ENCODE measurements at places on chromosomes 4 and X.

- no peak for DNase-seq
These were observed 64.4 kb downstream of the SEPSECS start for GRCh38 chr4:25095837-25096236.

DNA sequence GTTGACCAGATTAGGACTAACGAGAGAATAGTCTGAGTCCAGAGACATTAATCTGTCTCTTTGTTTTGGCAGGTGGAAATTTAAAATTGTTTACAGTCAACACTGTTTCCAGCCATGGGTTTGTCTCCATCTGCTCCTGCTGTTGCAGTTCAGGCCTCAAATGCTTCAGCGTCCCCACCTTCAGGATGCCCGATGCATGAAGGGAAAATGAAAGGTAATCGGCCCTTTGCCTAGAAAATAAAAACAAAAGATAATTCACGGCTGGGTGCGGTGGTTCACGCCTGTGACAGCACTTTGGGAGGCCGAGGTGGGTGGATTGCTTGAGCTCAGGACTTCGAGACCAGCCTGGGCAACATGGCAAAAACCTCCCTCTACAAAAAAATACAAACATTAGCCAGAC, 815 bp downstream of the HCCS start:
- no peak for DNase-seq

DNA sequence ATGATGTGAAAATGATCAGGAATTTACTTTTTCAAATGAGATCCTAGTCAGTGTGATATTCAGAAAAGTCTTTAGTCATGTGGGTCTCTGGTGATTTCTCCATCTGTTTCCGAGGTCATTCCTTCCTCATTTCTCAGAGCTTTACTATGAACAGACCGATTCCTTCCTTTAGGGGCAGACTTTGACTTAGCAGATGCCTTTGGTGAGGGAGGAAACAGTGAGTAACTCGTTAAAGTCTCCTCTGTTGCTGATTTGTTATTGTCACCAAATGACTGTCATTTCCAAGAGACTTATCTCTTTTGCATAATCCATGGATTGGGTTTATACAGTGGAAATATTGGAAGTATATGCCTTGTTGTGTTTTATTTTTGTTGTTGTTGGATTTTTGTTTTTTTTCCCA, 76.2 kb upstream of the CD99 start:
- DNase-seq: no peak

DNA sequence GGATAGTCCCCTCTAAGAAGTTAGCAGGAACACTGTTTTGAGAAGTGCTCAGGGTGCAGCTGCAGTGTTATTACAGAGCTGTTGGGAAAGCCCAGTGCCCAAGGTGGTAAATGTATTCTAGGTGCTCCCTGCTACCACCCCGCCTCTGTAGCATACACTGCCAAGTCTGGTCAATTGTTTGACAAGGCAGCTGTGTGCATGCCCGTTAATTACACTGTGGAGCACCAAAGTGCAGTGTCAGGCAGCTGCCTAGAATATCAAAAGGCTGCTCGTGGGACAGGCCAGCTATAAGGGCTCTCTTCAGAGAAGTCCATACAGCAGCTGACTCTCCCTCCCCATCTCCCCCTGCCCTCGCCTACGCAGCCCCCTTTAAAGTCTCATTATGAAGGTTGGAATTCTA, 99.9 kb upstream of the KLHL13 start:
- DNase-seq: peak; percentile 83

DNA sequence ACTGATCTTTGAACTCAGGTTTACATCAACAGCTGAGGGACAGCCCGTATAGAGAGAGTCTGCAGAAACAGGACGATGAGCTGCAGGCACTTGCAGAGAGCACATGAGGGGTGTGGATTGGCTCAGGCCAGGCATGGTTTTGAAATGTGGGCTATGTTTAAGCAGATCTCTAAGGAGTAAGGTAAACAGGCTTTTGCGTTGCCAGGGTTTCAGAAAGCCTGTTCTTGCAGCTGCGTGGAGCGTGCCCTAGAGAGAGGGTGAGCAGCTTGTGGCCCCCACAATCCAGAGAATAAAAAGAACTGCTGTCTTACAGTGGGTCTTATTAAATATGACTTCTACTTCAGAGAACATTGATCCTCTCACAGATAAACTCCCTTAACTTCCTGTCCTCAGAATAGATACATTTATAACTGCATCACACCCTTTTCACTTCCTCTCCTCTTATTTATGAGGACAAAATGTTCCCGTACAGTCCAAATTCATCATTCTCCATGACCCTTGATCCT, 64.1 kb downstream of the TMA16 start:
- DNase-seq: no peak

GRCh38 chr4:174919886-174920423, 1.8 kb downstream of the ADAM29 start:
- no peak for DNase-seq

DNA sequence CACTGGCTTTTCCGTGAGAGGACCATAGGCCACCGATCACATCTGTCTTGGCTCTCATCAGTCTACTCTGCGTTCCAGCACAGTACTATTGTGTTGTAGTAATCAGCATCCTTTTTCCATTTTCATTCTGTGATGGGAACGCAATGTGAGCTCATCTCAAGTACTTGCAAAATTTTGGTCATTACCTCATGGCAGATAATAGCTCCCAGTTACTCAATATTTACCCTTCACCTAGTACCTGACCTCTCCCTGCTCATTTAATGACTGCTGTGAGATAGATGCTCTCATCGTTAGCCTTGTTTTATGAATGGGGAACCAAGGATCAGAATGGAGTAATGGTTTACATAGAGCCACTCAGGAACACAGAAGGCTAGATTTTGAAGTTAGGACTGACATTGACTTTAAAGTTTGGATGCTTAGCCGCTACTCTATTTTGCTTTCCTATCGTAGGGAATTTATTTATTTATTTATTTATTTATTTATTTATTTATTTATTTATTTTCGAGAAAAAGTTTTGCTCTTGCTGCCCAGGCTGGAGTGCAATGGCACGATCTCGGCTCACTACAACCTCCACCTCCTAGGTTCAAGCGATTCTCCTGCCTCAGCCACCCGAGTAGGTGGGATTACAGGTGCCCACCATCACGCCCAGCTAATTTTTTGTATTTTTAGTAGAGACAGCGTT, 6.5 kb upstream of the GPR101 start:
- DNase-seq: no peak

- no peak for DNase-seq
These were observed 107.0 kb downstream of the SLC4A4 start for GRCh38 chr4:71445811-71446210.

DNA sequence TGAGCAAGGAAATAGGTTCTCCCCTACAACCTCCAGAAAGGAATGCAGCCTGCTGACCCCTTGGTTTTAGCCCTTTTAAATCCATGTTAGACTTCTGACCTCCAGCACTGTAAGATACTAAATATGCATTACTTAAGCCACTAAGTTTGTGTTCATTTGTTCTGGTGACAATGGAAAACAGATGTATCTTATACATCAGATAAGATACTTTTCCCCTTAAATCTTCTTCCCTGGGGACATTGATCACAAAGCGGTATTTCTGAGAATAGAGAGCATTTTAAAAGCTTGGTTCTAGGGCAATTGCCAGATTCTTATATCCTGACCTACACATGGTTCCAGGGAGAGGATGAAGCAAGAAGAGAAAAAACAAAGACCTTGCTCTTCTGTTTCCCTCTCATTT, 6.5 kb upstream of the TMEM184C start:
- DNase-seq: no peak

- no peak for DNase-seq
These were observed 316.2 kb downstream of the UNC5C start for GRCh38 chr4:95232358-95233156.

DNA sequence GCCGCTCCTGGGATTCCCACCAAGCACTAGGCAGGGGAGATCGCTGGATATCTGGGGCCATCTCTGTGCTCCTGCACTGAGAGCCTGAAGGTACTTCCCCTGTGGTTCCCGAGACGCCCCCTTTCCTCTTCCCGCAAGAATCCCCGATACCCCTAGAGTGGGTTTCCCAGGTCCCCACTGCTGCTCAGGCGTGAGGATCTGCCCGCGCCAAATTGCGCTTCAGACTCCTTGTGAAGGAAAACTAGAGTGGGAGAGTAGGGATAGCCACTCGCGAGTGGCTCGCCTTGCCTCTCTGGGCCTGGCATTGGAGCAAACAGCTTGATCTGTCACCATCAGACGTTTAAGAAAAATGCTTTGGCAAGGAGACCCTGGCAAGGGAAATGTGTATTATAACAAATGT, 1.5 kb downstream of the IL1RAPL2 start:
- DNase-seq: no peak

DNA sequence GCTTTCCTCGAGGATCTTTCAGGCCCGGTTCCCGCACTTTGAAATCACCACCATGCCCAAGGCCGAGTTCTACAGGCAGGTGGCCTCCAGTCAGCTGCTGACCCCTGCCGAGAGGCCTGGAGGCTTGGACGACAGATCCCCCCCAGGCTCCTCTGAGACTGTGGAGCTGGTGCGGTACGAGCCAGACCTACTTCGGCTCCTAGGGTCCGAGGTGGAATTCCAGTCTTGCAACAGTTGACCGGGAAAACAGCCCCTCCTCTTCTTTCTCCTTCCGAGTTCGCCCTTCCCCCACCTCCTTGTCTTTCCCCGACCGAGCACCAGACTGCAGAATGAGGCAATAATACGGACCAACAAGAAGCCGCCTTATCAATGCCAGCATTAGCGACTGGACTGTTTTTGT, 54.4 kb downstream of the ELF4 start:
- no peak for DNase-seq

DNA sequence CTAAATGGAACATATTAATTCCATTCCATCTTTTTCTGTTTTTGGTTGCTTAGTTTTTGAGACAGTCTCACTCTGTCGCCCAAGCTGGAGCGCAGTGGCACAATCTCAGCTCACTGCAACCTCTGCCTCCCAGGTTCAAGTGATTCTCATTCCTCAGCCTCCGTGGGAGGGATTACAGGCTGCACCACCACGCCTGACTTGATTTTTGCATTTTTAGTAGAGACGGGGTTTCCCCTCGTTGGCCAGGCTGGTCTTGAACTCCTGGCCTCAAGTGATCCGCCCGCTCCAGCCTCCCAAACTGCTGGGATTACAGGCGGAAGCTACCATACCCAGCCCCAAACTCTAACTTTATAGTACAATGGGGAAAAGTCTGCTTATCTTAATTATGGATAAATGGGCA, 11.2 kb downstream of the HNRNPD start:
- no peak for DNase-seq

Data from NCI-H1092 (cell line).